ENCODE measurements at places on chromosomes 2 and 18.

GRCh38 chr2:133675-134593 lies 87.6 kb upstream of the FAM110C start:
- DNase-seq: no peak

DNA sequence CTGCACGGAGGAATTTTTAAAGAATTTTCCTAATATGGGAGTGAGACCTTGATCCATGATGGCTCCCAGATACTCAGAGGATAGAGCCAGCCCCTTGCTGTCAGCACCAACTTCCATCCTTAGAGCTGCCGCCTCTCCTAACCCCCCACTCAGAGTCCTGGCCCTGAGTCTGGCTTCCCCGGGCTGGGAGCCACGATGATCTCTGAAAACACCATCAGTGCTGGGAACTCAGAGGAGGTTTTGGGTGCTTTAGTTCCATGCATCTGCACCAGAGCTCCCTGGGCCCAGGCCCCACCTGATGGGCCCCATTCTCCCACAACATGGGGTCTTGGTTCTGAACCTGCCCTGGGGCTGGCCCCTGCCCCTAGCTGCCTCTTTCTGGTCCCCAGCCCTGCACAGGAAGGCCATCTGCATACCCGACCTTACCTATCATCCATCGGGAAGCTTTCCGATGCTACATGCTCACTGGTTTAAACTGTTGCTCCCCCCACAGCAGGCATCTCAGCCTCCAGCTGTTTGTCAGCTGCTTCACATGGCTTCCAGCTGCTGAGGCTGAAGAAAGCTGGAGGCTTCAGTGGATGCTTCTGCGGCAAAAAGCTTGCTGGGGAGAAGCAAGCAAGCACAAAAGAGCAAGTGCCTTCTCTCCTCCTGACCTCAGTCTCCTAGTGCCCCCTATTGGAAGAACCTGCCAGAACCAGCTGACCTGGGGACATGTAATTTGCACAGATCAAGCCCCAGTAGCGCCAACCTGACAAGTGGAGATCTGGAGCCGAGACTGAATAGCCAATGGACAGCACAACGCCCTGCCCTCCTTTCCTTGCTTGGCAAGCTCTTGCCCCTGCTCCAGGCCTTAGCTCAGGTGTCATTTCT lies 24.2 kb upstream of the RHOB start:
- DNase-seq: no peak

- DNase-seq: no peak
Observed at GRCh38 chr2:104818264-104818663, 35.7 kb upstream of the POU3F3 start.

GRCh38 chr2:201235860-201236811 lies 24.2 kb upstream of the CASP8 start:
- no peak for DNase-seq

DNA sequence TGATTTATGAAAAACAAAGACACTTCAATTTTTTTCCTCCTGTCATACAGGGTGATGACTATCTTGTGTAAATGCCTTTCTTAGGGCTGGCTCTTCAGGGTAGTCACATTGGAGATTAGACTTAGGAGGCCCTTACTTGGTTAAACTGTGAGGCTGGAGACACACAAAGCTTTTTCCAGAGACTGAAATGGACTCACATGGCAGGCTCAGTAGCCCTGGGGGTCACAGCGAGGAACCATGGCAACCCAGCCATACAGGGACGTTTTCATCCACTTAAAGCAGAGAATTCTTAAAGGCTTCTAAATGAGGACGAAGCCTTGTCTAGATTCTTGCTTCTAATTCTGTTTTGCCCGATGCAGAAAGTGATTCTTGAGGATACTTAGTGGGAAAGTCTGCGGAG lies 57.3 kb upstream of the ZDBF2 start:
- no peak for DNase-seq

GRCh38 chr2:238141541-238142318 lies 3.3 kb downstream of the KLHL30 start:
- no peak for DNase-seq

DNA sequence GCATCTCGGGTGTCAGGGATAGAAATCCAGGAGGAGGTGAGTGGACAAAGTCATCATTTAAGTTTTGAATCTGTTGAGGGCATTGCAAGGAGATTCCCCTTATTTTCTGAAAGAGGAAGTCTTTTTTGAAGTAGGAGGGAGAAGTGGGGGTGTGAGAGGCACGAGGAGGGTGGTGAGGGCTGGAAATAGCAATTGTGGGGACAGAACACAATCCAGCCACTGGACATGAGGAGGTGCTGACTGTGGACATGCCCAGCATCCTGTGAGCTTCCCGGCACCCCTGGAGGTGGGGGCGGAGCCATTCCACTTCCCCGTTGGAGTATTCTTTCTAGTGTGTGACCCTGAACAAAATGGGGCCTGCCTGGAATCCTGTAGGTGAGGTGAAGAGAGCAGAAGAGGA lies 310.7 kb upstream of the EPAS1 start:
- no peak for DNase-seq

DNA sequence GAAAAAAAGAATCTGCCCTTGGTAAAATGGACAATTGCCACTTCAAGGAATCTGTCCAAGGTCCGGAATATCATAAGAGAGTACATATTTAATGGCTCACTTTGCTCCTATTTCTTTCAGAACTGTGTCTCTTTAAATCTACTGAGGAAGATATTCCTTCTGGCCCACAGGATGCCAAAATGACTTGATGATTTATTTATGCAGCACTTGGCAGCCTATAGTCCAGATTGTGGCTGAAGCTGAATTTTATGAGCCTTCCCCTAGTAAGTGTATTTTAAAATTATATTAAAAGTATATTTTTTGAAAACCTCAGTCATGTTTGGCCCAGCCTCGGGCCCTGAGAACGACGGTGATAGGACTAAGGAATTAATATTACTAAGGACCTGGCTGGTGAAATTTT lies 465.1 kb upstream of the HNRNPA3 start:
- DNase-seq: no peak

- peak; percentile 5 for DNase-seq
Observed at GRCh38 chr2:187826023-187826422, 271.8 kb upstream of the TFPI start.

DNA sequence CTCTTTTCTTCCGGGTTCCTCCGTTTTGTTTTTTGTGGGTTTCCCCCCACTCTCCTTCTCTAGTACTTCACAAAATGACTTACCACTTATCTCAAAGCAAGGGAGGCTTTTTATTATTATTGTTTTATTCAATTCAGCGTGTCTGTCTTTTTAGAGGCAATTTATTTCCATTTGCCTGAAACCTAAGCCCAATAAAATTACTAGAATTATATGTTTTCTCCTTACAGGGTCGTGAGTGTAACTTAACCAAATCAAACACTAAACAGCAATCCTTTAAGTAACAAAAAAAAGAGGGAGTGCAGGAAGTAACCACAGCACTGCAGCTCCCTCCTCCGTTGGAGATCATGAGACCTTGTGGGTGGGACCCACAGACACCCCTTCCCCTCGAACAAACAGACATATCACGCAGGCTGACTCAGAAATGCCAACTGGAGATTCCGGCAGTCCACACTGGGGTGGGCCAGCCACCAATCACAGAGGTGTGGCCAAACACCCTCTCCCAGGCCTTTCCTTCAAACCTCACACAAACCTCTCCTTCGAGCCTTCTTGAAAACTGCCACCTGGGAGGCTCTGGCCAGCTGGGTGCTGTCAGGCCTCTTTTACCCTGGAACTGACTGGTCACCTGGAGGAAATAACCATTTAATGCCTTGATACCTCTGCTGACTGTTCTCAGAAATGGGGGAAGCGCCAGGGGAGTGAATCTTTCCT lies 207.1 kb upstream of the SMAD2 start:
- DNase-seq: no peak

DNA sequence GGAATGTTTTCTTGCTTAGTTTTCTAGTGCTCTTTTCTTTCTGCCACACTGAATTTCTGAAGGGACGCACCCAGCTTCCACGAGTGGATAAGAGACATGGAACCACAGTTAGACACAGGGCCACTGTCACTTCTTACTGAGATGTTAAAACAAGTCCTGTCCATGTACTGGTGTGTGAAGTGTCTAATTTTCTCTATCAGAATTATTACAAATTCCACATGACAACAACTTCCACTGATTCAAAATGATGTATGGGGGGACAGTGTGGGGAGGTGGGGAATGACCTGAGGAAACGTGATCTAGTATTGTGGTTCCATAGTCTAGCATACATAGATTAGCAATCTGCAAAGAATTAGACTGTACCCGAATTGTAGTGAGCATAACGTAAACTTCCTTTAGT lies 169.6 kb downstream of the TMEM247 start:
- no peak for DNase-seq

GRCh38 chr18:48303883-48304282 lies 105.3 kb downstream of the ZBTB7C start:
- no peak for DNase-seq

DNA sequence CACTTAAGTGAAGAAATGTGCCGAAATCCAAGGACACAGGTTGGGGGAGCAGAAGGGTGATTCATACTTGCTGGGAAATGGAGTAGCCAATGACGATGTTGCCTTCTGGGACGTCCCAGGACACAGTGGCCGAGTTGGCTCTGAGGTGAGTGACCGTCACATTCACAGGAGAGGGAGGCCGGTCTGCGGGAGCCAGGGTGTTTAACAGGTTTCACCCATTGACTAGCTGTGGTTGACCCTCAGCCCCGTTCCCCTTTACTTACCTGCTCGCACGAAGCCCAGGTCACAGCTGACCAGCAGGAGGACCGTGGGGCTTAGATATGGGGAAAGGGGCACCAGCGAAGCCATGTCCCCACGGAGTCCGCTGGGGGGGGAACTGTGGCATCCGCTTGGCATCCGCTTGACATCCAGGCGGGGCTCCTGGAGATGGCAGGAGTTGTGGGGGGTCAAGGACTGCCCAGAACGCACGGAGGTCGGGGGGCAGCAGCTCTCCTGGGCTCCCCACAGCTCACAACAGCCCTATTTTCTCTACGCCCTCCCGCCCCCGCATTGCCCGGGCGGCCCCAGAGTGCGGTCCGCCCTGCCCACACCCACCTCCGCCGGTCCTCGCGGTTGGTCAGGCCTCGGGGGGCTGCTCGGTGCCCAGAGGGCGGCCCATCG lies 586 bp downstream of the FNDC4 start:
- DNase-seq: no peak

GRCh38 chr18:57918601-57919000 lies 115.5 kb upstream of the ATP8B1 start:
- DNase-seq: no peak

- DNase-seq: no peak
Observed at GRCh38 chr2:120667981-120668380, 67.7 kb upstream of the GLI2 start.

GRCh38 chr2:182361477-182361876 lies 65.4 kb downstream of the PDE1A start:
- DNase-seq: no peak

GRCh38 chr2:199189229-199189628 lies 268.5 kb downstream of the SATB2 start:
- no peak for DNase-seq

GRCh38 chr2:6083136-6083535 lies 391.0 kb downstream of the SOX11 start:
- DNase-seq: no peak

- DNase-seq: peak; percentile 48
Observed at GRCh38 chr18:59359576-59359952, 499 bp upstream of the LMAN1 start.

GRCh38 chr2:231605607-231606091 lies 13.0 kb downstream of the TEX44 start:
- no peak for DNase-seq

- no peak for DNase-seq
Observed at GRCh38 chr18:7608781-7609201, 41.7 kb downstream of the PTPRM start.

DNA sequence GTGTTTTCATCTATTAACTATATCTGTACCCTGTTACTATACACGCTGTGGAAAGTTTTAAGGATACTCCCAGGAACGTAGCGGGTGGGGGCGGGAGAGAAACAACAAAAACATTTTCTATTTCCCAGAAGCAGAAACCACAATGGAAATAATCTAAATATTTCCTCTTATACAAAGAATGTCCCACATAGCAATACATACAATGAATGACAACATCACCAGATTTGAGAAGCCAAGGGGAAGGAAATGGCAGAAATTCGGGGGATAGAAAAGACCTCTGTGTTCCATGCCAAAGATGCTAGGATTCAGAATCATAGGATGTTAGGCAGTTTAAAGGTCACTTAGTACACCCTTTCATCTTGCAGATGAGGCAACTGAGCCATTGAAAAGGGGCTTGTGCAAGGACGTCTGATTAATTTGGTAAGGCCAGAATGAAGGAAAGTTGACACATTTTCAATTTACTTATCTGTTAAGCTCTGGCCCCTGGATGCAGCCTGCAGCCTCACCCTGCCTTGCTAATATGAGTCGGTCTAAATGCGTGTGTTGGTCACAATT lies 41.1 kb upstream of the SCYGR1 start:
- DNase-seq: no peak

- DNase-seq: no peak
Observed at GRCh38 chr2:69616755-69617154, 26.8 kb downstream of the AAK1 start.

GRCh38 chr2:233968556-233968955 lies 51.4 kb downstream of the TRPM8 start:
- DNase-seq: no peak

- DNase-seq: no peak
Observed at GRCh38 chr2:175999283-175999819, 2.7 kb downstream of the LNPK start.

GRCh38 chr2:1744446-1745170 lies at the start of gene PXDN:
Gene PXDN, minus strand, starts transcription at chr2:1744515. Its CDS starts 60 bp downstream, at chr2:1744455.
- no peak for DNase-seq

DNA sequence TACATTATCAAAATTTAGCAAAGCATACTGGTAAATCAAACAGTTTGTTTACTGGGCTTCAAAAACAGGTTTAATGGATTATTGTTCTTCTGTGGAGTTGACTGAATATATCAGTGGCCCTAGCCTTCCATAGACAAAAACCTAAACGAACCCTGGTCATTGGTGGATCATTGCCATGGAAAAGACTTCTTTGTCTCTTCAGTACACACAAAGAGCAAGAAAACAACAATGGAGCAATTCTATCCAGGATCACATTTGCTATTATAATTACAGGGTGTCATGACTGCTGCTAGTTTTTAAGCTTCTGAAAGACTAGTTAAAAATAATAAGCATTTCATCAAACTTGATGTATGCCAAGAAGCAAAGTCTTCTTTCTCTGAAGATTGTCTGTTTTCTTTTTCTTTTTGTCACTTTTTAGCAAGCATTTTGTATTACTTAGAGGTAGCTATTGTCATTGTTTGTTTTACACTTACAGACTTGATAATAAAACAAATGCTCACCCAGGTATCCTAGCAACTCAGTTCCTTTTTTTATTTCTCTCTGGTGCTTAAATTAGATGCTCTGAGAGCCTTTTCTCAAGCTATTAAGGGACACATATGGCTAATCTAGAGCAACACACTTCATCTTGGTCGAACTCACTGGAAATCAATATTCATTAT lies 1228.7 kb upstream of the DDX18 start:
- DNase-seq: no peak

GRCh38 chr2:225136552-225136951 lies 94.3 kb upstream of the DOCK10 start:
- no peak for DNase-seq

GRCh38 chr2:233021771-233022170 lies 8.7 kb upstream of the NGEF start:
- DNase-seq: no peak

DNA sequence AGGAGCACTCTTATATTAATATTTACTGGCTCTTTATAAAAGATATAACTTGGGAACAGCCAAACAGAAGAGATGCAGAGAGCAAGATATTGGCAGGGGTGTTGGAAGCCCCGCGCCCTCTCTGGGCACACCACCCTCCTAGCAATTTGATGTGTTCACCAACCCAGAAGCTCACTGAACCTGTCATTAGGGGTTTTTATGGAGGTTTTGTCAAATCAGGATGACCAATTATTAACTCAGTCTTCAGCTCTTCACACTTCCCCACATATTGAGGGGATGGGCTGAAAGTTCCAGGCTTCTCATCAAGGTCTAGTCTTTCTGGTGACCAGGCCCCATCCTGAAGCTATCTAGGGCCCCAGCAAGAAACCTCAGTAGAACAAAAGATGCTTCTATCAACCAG lies 10.9 kb upstream of the INO80D start:
- no peak for DNase-seq

All from DMS 273 treated with DMSO at 0.1 percent for 48 hours (cell line).